ENCODE measurements at places on chromosomes 6 and 20.

DNA sequence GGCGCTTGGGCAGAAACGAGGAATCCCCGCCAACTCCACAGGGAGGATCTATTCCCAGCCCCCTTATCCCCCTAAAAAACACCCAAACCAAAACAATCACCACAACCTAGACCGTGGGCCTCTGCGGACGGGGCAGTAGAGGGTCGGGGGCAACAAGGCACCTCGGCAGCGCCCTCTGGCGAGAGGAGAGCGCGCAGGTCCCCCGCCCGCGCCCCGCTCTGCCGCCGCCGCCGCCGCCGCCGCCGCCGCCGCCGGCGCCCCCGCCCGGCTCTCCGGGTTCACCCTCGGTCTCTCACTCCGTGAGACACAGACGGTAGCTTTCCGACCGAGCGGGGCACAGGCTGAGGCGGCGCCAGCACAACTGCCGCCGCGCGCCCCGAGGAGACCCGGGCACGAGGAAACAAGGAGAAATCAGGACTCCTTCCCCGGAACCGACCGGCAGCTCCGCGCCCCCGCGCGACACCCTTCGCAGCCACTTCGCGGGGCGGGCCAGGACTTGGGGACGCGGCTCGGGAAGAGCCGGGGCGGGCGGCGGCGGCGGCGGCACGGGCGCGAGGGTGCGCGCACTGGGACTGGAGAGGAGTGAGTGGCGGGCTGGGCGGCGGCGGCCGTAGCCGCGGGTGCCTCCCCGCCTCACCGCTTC is at the start of gene SLC35F1:
SLC35F1 (plus strand) TSS at position 307 of the 643 bp plus-strand sequence.
- DNase-seq = peak; percentile 4

- DNase-seq = no peak
These were observed 54.6 kb downstream of the ARHGAP18 start for GRCh38 chr6:129655334-129655733.

DNA sequence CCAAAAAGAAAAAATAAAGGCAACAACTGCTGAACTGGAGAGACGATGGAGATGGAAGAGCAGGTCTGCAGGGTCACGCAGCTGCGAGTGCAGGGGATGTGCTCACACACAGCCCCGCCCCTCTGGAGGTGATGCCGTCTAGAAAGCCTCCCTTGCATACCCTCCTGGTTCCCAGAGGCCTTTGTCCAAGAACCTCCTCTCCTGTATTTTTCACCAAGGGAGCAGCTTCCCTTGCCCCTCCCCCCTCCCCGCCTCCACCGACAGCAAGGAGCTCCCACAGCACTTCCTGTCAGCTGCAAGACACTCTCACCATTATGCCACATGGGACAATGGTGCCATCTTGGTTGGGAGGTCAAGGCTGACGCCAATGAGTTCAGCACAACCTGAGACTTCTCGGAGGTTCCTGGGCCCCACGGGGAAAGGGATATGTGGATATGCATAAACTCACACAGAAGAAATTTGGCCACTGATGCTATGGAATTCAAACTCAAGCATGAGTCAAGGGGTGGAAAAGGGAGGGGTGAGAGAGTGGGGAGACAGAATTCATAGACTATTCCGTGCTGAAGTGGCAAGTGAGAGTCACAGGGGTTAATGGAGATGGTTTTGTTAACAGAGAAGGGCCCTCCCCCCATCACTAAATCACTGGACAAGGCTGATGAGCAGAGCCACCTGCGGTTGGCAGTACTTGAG is 132.9 kb downstream of the SCML4 start:
- DNase-seq = no peak

DNA sequence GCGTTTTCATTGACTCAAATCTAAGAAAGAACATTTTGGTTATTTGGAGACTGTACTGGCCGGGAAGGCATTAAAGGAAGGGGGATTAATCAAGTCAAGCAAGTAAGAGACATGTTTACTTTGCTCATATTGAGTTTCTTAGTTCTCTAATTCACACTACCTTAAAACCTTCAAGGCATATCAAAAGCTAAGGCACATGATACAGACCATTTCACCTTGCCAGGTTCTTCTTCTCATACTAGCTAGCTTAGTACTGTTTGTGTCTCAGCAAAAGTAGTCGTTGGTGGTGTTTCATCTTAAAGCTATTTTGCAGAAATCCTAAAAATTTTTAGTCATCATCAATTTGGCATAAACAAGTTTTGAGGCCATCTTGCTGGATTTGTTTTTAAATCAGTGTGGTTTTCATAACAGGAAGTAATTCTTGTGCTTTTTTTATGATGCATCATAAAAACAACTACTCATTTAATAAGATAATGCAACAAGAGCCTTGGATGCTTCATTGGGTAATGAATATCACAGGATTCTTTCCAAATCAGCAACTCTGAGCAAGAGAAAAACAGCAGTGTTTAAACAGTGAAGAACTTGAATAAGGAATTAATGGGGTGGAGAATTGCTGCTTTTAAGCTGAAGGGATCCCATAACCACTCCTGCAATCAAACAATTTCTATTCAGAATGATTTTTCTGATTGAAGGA is 425.3 kb downstream of the EPM2A start:
- no peak for DNase-seq

DNA sequence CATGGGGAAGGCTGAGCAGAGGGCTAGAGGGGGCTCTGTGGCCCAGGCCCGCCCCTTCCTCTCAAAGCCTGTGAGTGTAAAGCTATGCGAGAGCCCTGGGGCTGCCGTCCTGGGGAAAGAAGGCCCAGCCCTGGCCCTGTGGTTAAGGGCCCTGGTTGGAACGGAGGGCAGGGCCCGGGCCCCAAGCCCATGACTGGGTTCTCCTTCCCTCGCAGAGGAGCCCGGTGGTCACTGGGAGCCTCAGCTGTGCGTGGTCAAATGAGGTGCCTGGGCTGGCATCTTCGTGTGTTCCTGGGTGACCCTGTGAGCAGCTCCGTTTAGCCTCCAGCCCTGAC is 56.0 kb downstream of the SMOC2 start:
- DNase-seq = peak; percentile 86

- DNase-seq = no peak
These were observed 58.5 kb downstream of the OGFRL1 start for GRCh38 chr6:71347119-71347518.

- DNase-seq = peak; percentile 28
These were observed 14.4 kb downstream of the CCDC167 start for GRCh38 chr6:37485291-37485702.

DNA sequence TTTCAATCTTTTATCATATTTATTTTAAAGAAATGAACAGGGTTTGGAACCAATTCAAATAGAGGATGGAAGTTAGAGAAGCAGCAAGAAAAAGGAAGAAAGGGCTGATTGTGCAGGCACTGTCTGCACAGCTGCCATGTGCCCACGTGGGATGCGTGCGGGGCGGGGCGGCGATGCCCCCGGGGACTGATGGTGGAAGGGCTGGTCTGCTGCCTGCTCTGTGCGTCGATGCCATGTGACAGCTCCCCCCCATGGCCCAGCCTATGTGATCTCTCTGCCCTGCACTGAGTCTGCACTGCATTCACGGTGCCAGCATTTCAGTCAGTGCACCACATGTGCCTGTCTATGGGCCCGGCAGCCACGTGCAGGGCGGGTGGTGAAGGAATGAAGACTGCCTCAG is 96.4 kb downstream of the IRF4 start:
- DNase-seq = no peak

All from NCI-H1694 treated with DMSO at 0.1 percent for 48 hours (cell line).